Eye (tissue), 1 donor: ENCODE measurements at places on chromosomes 6 and 20.
A peak's percentile ranks its signal among the peaks of the same experiment; 100 is the strongest.

- DNase-seq, result no peak
These were observed 98.3 kb downstream of the SLC22A23 start for GRCh38 chr6:3358413-3359100.

GRCh38 chr6:33840048-33840926 is 36.5 kb upstream of the MLN start:
- peak; percentile 72 for DNase-seq

GRCh38 chr6:81158956-81159355 is 593.5 kb downstream of the TENT5A start:
- DNase-seq, result no peak

- no peak for DNase-seq
These were observed 14.5 kb upstream of the ELMO2 start for GRCh38 chr20:46420878-46421277.

DNA sequence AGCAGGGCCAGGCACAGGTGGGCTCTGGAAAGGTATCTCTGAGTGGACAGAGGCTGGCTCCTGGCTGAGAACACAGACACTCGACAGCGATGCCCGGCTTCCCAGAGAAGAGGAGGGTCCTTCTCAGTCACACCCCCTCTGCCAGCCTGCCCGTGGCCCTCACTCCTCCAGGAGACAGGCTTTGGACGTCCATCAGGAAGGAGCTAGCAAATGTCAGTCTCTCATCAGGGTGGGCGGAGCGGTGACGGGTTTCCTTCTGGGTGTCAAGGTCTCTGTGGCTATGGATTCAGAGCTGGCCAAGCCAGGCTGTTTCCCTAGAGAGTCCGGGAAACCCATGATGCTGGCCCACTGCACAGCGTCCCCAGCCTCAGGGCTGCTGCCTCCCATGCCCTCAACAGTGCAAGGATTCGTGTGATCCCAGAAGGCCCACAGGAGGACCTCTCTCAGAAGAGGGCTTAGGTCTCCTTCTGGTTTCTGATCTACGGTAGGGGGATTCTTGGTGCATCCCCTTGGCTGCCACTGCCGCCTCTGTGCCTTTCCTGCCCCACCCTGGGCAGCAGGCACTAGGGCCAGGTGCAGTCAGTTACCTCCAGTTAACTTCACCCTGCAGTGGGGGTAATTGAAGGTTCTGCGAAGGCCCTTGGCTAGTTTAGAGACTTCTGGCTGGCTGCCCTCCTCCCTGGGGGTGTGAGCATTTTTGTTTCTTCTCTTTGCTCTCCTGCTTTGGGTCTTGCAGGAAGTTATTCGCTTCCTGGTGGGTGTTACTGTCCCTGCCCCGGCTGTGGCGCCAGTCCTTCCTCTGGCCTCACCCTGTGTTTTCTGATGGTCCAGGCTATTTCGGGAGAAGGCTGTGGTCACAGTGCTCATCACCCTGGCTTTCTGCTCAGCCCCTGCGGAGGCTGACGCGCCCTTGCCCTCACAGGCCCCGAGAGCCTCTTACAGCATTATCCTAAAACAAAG is 80.2 kb downstream of the CDH4 start:
- DNase-seq, result no peak
